Stimulated activated CD8-positive, alpha-beta memory T cell treated with anti-CD3 and anti-CD28 coated beads, Interleukin-4, amount 100 ng/mL, for 4 hours (primary cell): ENCODE measurements at places on chromosomes 5 and 9.

- no peak for DNase-seq
Observed at GRCh38 chr5:176785184-176786145, 24.9 kb upstream of the UNC5A start.

DNA sequence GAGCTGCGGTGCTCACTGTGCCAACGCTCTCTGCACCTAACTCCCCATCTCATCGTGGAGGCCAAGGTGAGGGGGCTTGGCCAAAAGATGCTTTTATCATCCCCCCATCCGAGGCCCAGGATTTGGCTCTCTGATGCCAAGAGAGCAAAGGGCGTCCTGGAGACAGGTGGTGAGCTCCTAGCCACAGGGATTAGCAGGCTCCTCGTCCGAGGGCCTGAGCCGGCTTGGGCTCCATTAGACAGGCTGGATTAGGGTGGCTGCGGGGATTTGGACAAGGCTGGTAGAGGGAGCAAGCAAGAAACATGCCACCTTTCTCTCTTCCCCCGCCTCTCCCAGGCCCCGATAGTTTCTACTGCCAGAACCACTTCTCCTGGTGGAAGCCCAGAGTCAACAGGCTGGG lies 1.0 kb upstream of the GRM6 start:
- no peak for DNase-seq

- DNase-seq, result no peak
Observed at GRCh38 chr5:54516051-54516655, 1.4 kb upstream of the SNX18 start.

- no peak for DNase-seq
Observed at GRCh38 chr5:125311743-125312142, 565.3 kb upstream of the ZNF608 start.

GRCh38 chr5:13939638-13940037 lies 4.8 kb downstream of the DNAH5 start:
- no peak for DNase-seq

DNA sequence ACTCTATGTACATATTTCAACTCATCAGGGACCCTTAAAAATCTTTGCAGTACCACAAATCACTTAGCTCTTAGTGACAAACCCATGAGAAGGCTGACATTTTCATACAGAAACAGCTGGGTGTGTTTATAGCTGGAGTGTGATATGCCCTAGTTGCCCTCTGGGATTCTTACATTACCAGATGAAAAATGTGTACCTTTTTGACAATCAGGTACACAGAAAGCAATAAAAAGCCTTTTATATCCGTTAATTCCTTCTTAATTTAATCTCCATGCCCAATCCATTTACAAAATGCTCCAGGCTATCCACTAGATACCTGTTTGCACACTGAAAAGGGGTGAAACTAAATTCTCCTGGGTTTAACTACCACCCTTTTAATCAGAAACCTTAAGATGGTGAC lies 222.9 kb downstream of the KIAA0825 start:
- DNase-seq, result no peak

GRCh38 chr5:56995596-56995995 lies 43.7 kb upstream of the MIER3 start:
- no peak for DNase-seq

GRCh38 chr5:164358531-164359259 lies 853.3 kb downstream of the MAT2B start:
- DNase-seq, result no peak

GRCh38 chr5:37811866-37812265 lies 28.0 kb downstream of the GDNF start:
- DNase-seq, result no peak

GRCh38 chr5:79831381-79832309 lies 142.0 kb downstream of the CMYA5 start:
- no peak for DNase-seq

DNA sequence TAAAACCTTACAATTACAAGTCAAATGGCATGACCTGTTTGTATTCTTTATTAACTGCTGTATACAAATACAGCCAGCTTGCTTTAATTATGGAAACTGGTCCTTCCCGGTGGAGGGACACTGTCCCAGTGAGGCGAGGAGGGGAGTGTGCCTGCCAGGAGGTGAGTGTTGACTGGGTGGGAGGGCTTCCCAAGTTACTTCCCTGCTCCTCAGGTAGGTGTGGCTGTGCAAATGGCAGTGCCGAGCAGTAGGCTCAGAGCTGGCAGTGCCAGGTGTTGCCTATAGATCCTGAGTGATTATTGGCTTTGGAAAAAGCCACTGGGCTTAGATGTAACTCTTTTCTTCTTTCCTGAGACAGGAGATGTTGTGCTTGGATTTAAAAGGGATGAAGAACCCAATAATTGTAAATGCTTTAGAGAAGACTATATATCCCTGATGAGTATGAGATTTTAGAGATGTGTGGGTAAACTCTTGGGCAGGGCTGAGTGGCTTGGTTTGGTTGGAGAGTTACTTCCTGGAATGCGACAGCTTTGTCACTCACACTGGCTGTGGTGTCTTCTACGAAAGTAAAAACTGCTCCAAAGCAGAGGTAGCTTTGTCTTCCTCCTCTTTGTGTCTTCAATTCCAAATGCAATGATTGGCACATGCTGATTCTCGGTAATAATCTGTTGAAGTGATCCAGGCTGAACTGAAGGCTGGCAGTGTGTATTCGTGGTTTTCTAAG lies 43.7 kb downstream of the GLRX start:
- DNase-seq, result no peak

GRCh38 chr5:39977066-39977655 lies 552.4 kb upstream of the DAB2 start:
- DNase-seq, result no peak

- DNase-seq, result no peak
Observed at GRCh38 chr5:169635936-169636335, 1.1 kb upstream of the DOCK2 start.

GRCh38 chr5:36156121-36156601 lies 4.2 kb downstream of the SKP2 start:
- no peak for DNase-seq

DNA sequence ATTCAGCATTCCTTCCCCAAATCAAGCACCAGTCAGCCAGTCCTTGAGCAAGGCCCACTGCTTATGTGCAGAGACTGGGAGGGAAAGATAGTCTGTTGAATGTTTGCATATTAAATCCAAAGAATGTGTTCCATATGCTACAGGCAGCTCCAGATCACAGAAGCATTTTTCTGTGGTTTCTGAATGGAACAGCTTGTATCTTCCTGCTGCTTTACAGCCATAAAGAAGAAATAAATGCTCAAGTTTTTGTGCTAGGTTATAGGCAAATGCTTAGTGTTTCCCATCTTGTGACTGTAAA lies 310.3 kb downstream of the TRIM36 start:
- no peak for DNase-seq

- no peak for DNase-seq
Observed at GRCh38 chr9:87675906-87676515, 49.9 kb upstream of the CTSL start.

GRCh38 chr9:112505607-112506006 lies 19.0 kb downstream of the KIAA1958 start:
- DNase-seq, result no peak

DNA sequence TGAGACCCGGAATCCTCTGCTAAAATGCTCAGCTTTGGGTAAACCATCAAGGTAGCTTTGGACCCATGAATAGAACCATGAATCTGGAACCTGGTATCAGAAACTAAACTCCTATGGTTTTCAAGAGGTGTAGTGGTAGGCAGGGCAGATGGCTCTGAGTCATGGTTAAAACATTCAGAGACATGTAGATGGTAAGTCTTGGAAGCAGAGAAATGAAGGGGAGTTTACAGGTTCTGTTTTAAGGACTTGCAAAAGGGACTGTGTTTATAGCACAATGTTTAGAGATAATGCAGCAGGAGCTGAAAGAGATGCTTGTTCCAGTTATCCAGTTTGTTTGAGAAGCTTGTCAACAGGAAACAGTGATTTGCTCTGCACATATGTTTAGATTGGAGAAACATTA lies 36.0 kb upstream of the FBN2 start:
- no peak for DNase-seq

- no peak for DNase-seq
Observed at GRCh38 chr9:124359855-124360678, 55.2 kb downstream of the PSMB7 start.

- DNase-seq, result no peak
Observed at GRCh38 chr5:93894601-93895354, 153.4 kb upstream of the POU5F2 start.

DNA sequence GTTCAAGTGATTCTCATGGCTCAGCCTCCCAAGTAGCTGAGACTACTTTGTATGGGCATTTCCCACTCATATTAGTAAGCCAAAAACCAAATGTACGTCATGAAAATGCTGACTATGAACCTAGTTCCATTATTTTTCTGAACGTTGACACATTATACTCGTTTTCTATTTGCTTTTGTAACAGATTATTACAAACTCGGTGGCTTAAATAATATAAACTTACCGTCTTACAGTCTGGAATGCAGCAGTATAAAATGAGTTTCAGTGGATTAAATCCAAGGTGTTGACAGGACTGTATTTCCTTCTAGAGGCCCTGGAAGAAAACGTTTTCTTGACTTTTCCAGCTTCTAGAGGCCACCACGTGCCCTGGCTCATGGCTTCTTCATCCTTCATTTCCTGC lies 517.0 kb downstream of the GADD45G start:
- DNase-seq, result no peak

- DNase-seq, result no peak
Observed at GRCh38 chr5:122701640-122702523, 73.0 kb upstream of the SNX2 start.

- no peak for DNase-seq
Observed at GRCh38 chr9:111728143-111728542, 66.6 kb downstream of the SHOC1 start.

GRCh38 chr5:106142116-106142515 lies 1528.6 kb downstream of the EFNA5 start:
- DNase-seq, result no peak

DNA sequence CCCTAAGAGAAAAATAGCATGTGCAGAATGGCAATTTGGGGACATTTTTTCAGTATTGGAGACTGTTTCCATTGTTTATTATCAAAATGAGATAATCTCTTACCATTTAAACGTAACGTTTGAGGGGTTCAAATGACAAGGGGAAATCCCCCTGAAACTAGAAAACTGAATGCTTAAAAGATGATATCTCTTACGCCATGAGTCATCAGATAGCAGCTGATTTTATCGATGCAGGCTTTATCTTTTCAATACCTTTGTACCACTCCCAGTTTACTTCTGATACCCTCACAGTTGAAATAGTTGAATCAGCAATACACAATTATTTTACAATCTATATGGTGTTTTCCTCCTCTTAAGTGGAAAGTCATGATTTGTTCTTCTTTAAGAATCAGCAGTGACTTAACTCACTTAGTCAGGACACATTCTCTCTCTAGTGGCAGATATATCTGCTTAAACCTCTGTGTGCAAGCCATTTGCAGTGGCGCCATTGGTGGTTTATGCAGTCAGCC lies 29.2 kb downstream of the OSMR start:
- no peak for DNase-seq

GRCh38 chr5:178383919-178384815 lies 151.6 kb upstream of the PHYKPL start:
- DNase-seq, result no peak

- no peak for DNase-seq
Observed at GRCh38 chr9:123299558-123300126, 31.3 kb upstream of the STRBP start.

DNA sequence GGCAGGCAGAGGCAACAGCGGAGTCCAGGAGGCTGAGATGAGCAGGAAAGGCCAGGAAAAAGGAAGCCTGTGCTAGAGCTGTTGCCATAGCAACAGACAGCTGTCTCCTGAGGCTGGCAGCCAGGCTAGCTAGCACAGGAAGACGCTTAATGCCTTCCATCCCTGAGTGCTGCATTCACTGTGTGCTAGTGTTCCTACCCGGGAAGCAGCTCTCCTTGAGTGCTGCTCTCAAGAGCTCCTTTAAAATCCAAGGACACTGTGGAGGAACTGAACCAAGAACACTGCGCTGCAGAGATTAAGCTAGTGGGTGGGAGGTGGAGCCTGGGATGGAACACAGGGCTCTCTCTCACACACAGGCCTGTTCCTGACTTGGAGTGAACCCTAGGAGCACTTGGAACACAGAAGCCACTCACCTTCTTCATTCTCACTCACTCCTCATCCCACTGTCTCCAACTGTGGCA lies 53.5 kb upstream of the IL7R start:
- DNase-seq, result no peak

DNA sequence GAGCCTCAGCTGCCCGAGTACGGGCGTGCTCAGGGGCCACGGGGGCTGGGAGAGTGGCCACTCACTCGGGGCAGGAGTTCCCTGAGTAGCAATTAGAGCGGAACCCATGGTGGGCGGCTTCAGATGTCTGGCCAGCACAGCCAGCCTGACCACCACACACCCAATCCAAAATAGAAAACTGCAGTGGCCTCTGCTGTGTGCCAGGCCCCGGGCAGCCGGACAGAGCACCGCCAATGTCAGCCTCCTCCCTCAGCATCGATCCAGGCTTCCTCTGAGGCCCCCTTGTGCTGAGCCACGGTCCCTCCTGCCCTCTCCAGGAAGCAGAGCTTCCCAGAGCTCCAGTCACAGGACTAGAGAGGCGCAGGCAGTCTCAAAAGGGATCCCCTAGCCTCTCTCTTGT lies 2.7 kb downstream of the ADAMTS2 start:
- DNase-seq, result no peak

- DNase-seq, result no peak
Observed at GRCh38 chr5:122377026-122377425, 65.0 kb downstream of the SNCAIP start.

DNA sequence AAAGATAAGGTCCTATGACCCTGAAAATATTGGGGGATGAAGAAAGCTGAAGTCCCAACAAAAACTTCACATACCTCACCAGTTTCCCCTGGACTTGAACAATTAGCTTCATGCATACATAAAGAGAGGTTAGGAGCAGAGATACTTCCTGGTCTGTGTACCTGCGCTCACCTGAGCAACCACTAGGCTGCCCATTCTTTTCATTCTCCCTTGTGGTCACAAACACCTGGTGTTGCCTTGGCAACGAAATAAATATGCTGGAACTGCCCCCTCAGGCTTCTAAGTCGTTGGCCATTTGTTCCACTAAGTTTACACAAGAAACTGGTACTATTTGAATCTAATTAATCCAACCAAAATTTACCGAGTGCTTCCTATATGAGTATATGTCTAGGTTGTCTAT lies 18.1 kb downstream of the OTP start:
- DNase-seq, result no peak

DNA sequence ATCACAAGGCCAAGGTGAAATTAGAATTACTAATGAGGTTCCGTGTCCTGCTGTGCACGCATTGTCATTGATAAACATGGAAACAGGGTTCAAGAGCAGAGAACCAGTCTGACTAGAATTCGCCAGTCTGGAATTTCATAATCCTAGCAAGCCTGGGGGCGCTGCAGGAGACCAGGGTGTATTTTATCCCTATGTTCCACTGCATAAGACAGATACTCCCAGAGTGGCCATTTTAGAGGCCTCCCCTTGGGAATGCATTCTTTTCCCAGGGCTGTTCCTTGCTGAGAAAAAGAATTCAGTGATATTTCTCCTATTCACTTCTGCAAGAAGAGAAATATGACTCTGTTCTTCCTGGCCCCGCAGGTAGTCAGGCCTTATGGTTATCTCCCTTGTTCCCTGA lies 1387.7 kb downstream of the MAT2B start:
- DNase-seq, result no peak
